Activated CD8-positive, alpha-beta T cell treated with anti-CD3 and anti-CD28 coated beads, Interleukin-2, amount 10 ng/mL, durations not matched to agents 7 days and 5 days (primary cell): ENCODE measurements at places on chromosomes 3 and 15. TPM values are rescaled to one million over a fixed set of nuclear protein-coding genes. Genes with fewer than 3 reads are reported as not detected.
A peak's percentile ranks its signal among the peaks of the same experiment; 100 is the strongest.

Gene DOCK3
- 3.2 TPM for total RNA-seq

Gene STRIT1
- total RNA-seq, result not detected

- H3K36me3 ChIP-seq, result peaks cover 3% of the 10 kb centered on the region
- no peak overlapping the region for H3K4me3 ChIP-seq
These were observed 3.6 kb downstream of the APBA2 start for GRCh38 chr15:28889346-28889745.

Gene DTWD1
- 18.0 TPM for total RNA-seq

DNA sequence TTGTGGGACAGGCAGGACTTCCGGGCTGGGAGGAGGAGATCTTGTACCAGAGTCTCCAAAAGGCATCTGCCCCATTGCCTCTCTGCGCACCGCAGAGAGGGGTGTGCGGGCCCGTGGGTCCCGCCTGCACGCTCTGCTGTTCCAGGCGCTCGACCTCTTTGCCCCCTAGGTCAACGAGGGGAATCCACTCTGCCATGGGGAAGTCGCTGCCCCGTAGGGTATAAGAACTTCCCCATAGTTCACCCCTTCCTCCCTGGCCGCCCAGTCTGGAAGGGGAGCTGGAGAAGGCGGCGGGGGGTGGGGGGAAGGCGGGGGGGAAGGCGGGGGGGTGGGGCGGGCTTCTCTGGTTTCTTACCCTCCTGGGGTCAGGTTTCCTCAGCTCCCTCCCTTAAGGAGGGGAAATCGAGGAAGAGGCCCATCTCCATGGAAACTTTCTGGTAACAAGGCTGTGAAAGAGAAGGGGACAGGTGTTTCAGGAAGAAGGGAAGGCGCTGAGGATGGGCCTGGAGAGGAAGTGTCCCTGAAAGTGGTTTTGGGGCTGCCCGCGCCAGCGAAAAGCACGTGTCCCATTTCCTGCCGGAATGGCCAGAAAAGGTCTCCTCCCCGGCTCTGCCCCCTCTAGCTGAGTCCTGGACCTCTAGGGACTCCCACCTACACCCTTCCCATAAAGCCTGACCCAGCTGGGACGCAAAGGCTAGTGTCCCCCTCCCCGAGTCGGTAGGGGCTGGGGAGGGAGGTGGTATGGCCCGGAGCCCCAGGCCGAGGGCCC, 27.5 kb downstream of the NR1I2 start:
- peaks cover 5% of the 10 kb centered on the region for H3K27me3 ChIP-seq
- DNase-seq, result no peak
- H3K4me1 ChIP-seq, result peaks cover 17% of the 10 kb centered on the region

- H3K36me3 ChIP-seq, result no peaks in the 10 kb centered on the region
- no peak for DNase-seq
- no peak overlapping the region for H3K4me3 ChIP-seq
- H3K27me3 ChIP-seq, result no peaks in the 10 kb centered on the region
- H3K27ac ChIP-seq, result no peak overlapping the region
These were observed 289.9 kb downstream of the EPHB1 start for GRCh38 chr3:135084976-135085375.

DNA sequence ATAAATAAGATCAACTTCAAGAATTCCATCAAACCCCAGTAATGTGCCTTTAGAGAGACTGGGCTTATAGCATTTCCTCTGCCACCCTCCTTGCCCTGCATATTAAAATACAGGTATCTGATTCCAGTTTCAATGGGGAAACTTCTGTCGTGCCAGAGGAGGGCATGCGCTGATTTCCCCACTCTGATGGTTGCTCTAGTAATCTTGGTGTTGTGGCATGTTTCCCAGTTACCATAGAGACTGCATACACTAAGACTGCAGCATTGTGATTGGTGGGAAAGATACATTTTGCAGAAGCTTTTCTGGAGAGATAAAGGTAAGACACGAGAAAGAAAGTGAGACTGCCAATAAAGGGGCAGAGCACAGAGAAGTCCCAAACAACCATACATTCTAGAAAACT, 225.6 kb downstream of the TIGIT start:
- H3K36me3 ChIP-seq, result no peaks in the 10 kb centered on the region
- H3K4me3 ChIP-seq, result no peak overlapping the region
- DNase-seq, result no peak
- no peaks in the 10 kb centered on the region for H3K27me3 ChIP-seq
- no peaks in the 10 kb centered on the region for H3K4me1 ChIP-seq

GRCh38 chr3:172094621-172095557, 55.5 kb downstream of the FNDC3B start:
- peaks cover 2% of the 10 kb centered on the region for H3K36me3 ChIP-seq
- H3K27ac ChIP-seq, result peak overlapping the region; percentile 0
- H3K4me3 ChIP-seq, result peak overlapping the region; percentile 17
- peak; percentile 42 for DNase-seq
- H3K27me3 ChIP-seq, result no peaks in the 10 kb centered on the region
- H3K4me1 ChIP-seq, result peaks cover 37% of the 10 kb centered on the region
